Right hindlimb (tissue), 1 donor: ENCODE measurements at places on chromosomes 11 and 22.

GRCh38 chr11:2138068-2138430 is 1.1 kb downstream of the IGF2 start:
- DNase-seq = no peak

GRCh38 chr22:36086170-36086490 is 57.5 kb upstream of the RBFOX2 start:
- no peak for DNase-seq

DNA sequence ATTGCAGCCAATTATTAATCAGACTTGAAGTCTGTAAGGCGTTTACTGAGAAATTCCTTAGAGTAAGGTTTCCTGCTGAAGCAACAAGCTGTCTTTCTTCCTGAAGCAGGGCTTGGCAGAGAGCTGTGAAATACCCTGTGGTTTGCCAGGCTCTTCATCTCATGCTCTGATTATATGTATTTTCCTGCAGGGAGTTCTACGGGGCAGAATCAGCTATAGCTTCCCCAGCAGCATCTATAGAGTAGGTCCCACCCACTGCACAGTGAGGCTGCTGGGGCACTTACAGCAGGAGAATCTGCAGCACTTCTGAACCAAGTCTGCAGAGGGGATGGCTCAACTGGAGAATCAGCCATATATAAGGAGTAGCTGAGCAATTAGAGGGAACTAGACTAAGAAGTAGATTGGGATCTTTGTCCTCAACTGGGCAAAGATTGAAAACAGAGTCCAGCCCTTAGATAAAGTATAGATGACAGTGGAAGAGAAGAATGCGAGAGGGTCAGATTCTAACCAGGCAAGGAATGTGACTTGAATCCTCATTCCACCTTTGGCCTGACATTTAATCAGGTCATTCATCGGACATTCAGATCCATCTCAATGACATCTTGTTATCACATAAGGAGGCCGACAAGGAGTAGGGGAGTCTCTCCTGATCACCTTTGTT is 37.6 kb downstream of the CNTF start:
- no peak for DNase-seq

- DNase-seq = no peak
Observed at GRCh38 chr11:23205156-23205871, 345.0 kb upstream of the CCDC179 start.

DNA sequence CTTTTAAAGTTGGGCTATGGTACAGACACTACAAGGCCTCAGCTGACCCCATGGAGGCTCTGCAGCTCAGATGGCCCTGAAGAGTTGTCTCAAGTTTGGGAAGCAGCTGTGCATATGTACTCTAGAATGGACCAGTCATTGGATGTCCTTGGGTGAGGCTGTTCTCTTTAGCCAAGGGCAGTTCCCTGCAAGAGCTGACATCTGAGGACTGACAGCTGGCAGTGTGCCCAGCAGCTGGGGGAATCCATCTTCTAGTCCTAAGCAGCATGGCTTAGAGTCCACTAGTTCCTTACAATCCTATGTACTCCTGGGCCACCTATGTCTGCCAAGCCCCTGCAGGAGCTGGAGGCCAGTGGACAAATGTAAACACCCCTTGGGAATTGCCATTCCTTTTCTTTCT is 76.5 kb downstream of the C11orf91 start:
- peak; percentile 76 for DNase-seq

- DNase-seq = no peak
Observed at GRCh38 chr11:75014129-75014528, 25.4 kb downstream of the NEU3 start.

GRCh38 chr22:30193031-30193775 is 53.4 kb downstream of the LIF start:
- DNase-seq = no peak

DNA sequence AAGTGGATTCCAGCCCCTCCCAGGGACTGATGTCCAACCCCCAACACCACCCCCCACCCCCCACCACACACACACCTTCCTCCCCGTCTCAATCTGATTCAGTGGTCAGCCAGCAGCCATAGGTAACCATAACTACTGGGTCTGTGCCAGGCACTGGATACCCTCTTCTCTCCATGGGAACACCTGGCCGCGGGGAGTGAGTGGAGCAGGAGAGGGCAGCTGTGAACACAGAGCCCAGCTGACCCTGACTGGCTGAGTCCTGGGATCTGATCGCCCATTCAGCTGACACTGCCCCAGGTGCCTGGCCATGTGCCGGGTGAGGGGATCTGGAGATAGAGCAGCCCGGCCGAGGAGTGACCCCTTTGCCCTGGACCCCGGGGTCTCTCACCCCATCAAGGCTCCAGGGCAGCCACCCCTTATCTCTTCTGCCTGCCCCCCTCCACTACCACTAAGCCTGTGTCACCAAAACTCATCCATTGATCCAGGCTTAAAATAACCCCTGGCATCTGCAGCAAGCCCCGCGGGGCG is 2.6 kb upstream of the SHISA8 start:
- DNase-seq = no peak

GRCh38 chr11:91173701-91174100 is 950.9 kb upstream of the CHORDC1 start:
- no peak for DNase-seq

DNA sequence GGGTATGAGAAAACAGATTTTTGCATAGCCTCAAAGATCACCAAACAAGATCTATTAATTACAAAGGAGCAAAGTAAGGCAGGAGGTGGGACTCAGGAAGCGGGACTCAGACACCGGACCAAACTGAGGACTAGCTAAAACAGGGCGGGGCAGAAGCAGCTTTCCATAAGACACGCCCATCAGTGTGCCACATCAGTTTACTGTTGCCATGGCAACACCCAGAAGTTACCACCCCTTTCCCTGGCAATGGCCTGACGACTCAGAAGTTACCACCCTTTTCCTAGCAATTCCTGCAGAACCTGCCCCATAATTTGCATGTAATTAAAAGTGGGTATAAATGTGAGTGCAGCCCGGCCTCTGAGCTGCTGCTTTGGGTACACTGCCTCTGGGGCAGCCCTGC is 173.9 kb downstream of the SHANK2 start:
- DNase-seq = no peak

- DNase-seq = no peak
Observed at GRCh38 chr11:22733475-22734248, 67.3 kb downstream of the GAS2 start.
